ENCODE measurements at places on chromosomes 5 and 9. TPM values are rescaled to one million over a fixed set of nuclear protein-coding genes. Genes with fewer than 3 reads are reported as not detected.

The SOX30 gene
- polyA plus RNA-seq: 0.22 TPM

The FAM169A gene
- polyA plus RNA-seq: not detected

DNA sequence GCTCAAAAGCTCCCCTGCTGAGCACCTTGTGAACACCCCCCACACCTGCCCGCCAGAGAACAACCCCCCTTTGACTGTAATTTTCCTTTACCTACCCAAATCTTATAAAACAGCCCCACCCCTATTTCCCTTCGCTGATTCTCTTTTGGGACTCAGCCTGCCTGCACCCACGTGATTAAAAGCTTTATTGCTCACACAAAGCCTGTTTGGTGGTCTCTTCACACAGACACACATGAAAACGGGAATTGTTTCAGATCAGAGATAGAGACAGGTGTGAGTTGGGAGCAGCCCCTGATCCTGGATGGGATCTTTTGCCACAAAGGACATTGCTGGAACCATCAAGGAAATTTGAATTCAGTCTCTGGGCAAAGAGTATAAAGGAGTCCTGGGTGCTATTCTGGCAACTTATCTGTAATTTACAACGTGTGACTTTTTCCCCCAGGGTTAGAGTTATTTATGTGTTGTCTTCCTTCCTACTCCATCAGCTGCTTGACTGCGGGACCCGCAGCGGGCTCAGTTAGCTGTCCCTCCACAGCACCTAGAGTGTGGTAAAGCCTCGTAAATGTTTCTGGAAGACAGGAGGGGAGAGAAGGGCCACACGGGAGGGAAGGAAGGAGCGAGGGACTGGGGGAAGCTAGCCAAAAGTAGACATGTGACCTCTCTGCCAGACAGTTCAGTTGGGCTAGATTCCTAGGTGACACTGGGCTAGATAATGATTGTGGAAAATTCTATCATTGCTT is 437.0 kb downstream of the ZNF608 start:
- no peak for DNase-seq

- DNase-seq: peak; percentile 9
Measured at GRCh38 chr5:143714629-143715028, 97.3 kb upstream of the HMHB1 start.
